Tongue (tissue), 3 donors: ENCODE measurements at places on chromosomes 11 and 22. TPM values are rescaled to one million over a fixed set of nuclear protein-coding genes. Genes with fewer than 3 reads are reported as not detected.

DNA sequence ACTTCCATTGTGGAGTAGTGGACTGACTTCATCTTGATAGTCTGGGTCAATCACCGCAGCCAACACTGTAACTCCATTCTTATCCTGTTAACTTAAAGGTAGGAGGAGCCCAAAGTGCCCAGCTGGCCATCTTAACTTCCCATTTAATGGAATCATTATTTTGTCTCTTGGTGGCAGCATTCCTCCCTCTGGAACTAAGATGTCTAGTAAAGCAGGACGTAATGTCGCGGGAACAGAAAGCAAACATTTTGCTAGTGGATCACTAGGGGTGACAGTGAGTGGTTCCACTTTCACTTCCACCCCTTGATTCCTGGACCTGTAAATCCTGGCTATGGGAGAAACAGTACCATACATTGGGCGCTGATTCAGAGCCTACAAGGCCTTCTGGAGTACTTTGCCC is 71.4 kb downstream of the GAB4 start:
- no peak for DNase-seq

GRCh38 chr11:110077831-110078325 is 15.3 kb upstream of the ZC3H12C start:
- DNase-seq = no peak

DNA sequence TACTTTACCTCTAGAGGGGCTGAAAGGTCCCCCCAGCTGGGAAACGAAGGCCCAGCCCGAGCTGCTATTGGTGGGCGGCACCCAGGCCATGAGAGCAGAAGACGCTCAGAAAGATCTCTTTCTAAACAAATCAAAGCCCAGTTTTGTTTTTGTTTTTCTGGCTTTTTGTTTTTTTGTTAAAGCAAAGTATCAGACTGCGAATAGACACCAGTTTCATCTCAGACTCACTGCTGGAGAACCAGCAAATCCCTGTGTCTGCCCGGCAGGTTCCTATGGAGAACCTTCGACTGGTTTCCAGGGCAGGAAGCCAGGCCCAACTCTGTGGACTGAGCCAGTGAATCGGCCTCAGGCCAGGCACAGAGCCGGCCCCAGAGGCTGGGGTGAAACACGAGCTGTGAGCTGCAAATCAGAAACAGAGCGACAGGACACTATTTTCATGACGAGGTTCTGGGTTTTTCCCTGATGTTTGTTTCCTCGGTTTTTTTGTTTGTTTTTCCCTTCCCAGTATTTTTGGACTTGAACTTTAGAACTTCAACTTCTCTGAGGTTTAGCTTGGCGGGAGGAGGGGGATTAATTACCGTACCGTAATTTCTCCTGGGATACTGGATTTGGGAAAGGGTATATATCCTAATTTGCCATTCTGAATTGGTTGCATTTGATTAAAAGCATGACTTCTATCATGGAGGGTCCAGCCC is 16.0 kb upstream of the B4GALNT4 start:
- DNase-seq = peak; percentile 95

- no peak for DNase-seq
Observed at GRCh38 chr11:69259096-69259495, 34.9 kb upstream of the MYEOV start.

- DNase-seq = peak; percentile 57
Observed at GRCh38 chr11:33187998-33188722, 26.9 kb upstream of the CSTF3 start.

DNA sequence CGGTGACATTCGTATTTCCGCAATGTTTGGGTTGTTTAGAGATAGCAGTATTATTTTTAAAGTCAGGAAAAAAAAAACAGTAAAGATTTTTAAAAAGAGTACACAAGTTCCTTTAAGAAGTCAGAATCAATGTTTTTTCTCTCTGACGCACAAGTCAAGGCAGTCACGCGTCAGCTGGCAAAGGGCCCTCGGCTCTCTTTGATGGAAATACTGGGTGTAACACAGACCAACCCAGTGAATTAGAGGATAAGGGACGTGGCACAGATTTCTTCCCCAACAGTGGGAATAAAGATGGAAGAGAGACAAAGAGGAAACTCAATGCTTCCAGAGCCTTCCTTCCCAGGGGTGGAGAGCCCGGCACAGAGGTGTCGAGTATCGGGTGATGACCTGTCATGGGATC is 13.4 kb downstream of the ASCC2 start:
- no peak for DNase-seq

DNA sequence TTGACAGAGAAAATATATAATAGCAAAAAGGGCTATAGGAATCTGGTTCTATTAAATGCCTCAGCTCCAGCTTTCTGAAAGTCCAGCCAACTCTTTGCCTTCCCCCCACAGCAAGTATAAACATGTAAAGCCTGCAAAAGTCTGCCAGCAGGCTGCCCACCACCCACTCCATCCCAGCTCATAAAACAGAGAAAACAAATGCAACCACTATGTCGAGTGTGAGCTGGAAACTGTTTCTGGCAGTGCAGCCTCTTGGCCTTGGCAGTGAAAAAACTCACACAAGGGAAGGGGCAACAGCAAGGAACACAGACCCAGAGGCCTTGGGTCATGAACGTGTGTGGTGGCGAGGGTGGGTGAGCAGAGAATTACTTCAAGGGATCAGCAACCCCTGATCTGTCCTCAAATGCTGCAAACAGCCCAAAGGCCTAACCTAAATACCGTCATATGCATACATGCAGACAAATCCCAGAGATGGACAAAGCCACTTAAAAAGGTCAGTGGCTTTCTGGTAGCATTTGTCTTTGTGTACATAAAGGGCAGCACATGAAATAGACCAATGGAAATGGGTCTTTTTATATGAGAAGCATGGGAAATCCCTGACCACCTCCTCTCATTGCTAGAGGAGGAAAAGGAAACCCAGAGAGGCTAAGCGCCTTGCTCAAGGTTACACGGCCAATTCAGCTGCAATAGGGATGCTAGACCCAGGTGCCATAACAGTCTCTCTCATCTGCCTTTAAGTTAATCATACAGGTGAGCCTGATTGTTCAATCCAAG is 74.8 kb downstream of the NAT10 start:
- DNase-seq = no peak

The CREBZF gene
- 101 TPM for total RNA-seq

The IL10RA gene
- 5.9 TPM for total RNA-seq

The RCE1 gene
- total RNA-seq = 14.7 TPM
